ENCODE measurements at places on chromosomes 4 and X.

- peak; percentile 13 for DNase-seq
Observed at GRCh38 chrX:154804957-154805695, at the start of gene MPP1. TSS of gene MPP1 (minus strand) at chrX:154805485. CDS start at chrX:154805373, 112 bp downstream.

DNA sequence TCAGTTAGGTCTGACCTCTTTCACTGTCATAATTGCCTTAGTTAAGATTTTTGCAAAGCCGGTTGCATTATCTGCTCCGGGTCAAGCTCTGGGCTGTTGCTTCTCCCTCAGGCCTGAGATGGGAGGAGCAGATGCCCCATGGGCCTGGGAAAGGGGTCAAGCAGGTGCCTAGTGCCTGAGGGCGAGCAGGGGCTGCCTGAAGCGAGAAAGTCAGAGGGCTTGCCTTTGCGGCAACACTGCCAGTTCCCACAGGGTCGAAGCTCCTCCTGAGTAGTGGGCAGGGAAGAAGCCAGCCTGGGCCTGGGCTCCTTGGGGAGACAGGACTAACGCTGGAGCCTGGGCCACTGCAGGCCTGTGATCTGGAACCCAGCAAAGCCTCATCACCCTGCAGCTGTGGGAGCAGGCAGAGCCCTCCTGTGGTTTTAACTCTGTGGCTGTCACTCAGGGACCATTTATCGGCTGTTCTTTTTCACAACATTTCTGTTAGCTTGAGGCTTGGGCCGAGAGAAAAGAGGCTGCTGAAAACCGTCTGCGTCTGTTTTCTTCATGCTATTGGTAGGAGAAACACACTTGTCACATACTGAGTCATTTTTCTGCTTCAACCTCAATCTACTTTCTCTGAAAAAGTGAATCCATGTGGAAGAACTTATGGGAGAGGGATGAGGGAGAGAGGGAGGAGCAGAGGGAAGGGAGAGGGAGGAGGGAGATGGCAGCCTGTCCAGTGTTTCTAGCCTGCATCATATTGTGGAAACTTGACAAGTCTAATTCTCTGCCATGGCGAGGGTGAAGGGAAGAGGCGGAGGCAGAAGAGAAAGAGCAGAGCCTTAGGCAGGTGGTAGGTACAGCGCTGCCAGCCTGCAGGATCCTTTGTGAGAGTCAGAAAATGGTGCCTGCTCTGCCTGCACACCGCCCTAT is 68.4 kb downstream of the RHOH start:
- peak; percentile 12 for DNase-seq

DNA sequence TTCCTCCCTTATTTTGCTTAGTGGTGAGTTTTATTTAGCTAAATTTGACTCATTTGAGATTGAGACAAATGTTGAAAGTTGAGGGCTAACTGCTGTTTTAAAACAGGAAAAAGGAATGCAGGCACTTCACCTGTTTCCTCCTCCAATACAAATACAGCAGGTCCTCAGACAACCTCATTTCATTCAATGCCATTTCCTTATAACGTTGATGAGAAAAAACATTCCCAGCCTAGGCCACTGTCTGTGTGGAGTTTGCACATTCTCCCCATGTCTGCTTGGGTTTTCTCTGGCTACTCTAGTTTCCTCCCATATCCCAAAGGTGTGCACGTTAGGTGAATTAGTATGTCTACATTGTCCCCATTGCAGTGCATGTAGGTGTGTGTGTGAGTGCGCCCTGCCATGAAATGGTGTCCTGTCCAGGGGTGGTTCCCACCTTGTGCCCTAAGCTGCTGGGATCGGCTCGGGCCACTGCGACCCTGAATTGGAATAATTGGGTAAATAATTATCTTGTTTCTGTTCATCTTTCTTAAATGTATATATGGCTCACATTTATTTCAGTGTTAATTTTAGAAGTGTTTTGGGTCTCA is 21.9 kb downstream of the SMAD1 start:
- DNase-seq, result no peak

GRCh38 chr4:149095001-149095400 is 652.8 kb upstream of the NR3C2 start:
- DNase-seq, result no peak

- DNase-seq, result no peak
Observed at GRCh38 chrX:6184900-6185515, 43.7 kb downstream of the NLGN4X start.

GRCh38 chrX:117998171-117998570 is 118.4 kb downstream of the KLHL13 start:
- DNase-seq, result no peak

DNA sequence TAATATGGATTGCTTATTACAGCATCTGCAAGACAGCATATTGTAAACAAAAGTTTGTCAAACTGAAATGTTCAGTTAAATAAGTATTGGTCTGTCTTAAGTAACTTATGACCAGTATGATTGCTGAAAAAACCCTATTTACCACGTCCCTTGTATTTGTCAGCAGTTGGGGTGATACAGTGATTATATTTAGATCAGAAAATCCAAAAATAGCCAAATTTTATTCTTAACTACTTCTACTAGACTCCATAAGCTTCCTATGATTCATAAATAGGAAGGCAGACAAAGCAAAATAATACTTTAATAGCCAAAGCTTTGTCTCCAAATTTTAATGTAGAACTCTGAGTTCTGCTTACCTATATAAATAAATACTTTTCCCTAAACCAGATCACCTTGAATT is 45.3 kb downstream of the TBCK start:
- no peak for DNase-seq

- no peak for DNase-seq
Observed at GRCh38 chr4:80462621-80463091, 127.1 kb downstream of the CFAP299 start.

- peak; percentile 87 for DNase-seq
Observed at GRCh38 chr4:37825968-37826294, 555 bp upstream of the PGM2 start.

GRCh38 chrX:84188320-84188834 is 378 bp upstream of the RPS6KA6 start:
- DNase-seq, result no peak

- peak; percentile 37 for DNase-seq
Observed at GRCh38 chr4:103008875-103009729, 10.4 kb downstream of the SLC9B1 start.

- DNase-seq, result no peak
Observed at GRCh38 chr4:22345678-22346077, 170.2 kb downstream of the ADGRA3 start.

GRCh38 chr4:45241976-45242375 is 515.6 kb upstream of the GNPDA2 start:
- DNase-seq, result no peak

DNA sequence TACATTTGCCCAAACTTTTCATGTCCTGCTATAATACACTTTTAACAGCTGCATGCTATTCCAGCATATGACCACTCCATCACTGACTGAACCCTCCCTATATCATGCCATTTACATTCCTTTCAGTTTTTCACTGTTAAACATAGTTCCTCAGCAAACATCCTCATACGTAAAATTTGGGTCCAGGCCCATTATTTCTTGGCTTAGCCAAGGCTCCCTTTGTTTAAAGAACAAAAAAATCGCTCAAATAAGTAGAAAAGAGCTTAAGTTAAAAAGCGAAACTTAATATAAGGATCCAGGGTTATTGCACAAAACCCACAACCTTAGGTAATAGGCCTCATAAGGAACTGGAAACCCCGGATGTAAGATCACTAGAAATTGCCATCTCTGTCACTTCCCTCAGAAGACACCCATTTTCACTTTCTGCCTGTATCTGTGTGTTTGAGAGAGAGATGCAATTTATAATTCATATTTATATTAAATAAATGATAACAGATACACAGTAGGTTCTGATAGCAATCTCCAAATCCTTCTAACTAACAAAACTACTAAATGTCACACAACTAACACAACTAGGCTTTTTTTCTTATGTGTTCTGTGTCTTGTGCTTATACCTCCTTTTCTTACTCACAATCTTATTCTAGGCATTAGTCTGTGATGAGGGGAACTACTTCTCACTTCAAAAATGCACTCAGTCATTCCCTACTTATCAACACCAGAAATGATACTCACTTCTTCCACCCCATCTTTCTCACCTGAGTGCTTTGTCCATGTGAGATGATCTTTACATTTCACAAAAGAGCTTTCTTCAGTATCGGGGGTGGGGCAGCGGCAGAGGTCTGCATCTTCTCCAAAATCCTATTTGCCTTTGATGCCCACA is 59.9 kb upstream of the FAM241A start:
- DNase-seq, result no peak

DNA sequence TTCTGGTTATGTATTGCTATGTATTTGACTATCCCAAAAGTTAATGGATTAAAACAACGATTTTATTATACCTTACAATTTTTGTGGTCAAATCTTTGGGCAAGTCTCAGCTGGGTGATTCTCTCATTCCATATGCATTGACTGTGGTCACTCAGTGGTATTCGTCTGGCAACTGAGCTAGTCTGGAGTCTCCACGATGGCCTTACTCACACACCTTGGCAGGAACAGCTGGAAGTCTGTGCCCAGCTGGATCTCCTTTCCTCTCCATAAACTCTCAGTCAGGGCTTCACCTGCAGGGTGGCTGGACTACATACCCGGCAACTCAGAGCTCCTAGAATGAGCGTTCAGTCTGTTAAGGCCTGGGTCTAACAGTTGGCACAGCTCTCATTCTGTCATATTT is 141.1 kb upstream of the WDFY3 start:
- DNase-seq, result no peak

DNA sequence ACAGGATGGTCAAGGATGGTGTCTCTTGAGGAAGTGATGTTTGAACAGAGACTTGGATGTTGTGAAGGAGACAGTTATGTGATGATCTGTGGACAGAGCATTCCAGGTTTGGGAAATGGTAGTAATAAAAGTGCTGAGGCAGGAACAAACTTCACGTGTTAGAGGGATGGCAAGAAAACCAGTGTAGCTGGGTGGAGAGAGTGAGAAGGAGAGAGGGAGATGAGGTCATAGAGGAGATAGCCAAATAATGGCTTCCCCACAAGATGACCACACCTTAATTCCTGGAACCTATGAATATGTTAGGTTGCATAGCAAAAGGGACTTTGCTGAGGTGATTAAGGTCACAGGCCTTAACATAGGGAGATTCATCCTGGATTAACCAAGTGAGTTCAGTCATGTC is 75.6 kb upstream of the GPR50 start:
- no peak for DNase-seq
